T-helper 17 cell (primary cell): ENCODE measurements at places on chromosomes 4 and X. TPM values are rescaled to one million over a fixed set of nuclear protein-coding genes. Genes with fewer than 3 reads are reported as not detected.

DNA sequence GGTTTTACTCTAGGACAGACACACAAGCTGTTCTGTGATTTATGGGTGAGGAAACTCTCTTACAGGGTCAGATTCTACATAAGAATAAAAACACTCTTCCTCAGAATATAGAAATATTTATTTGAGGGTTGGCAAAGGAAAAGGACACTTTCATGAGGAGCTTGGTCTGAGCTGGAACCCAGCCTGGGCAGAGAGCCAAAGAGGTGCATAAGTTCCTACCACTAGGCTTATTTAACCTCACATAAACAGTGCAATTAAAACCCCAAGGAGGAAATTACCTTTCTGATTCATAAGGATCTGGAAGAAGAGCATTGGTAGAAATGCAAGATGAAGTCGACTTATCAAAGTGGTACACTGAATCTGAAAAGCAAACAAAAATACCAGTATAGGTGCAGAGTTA lies 32.9 kb downstream of the SETD7 start:
- DNase-seq, result no peak

DNA sequence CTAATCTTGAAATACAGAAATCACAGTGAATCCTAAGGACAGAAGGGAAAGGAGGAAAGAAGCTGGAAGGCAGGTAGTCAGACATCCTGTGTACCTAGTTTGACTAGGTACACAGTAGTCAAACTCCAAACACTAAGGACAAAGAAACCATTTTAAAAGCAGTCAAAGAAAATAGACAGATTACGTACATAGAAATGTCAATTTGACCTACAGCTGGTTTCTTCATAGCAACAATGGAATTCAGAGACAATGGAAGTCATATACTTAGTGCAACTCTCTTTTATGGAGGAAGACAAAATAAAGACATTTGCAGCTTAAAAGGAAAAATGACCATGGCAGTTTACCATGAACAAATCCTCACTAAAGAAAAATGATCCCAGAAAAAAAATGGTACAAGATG lies 79.0 kb downstream of the NEUROG2 start:
- DNase-seq, result no peak

- DNase-seq, result no peak
Measured at GRCh38 chr4:90069151-90069550, 58.0 kb upstream of the CCSER1 start.

GRCh38 chrX:130085551-130086446 lies 24.5 kb downstream of the ELF4 start:
- no peak for DNase-seq

Gene VEGFC
- 1.8 TPM for total RNA-seq

Gene GPM6B
- not detected for total RNA-seq

Gene VCX3B
- total RNA-seq, result not detected
